ENCODE measurements at places on chromosomes 16 and 17. TPM values are rescaled to one million over a fixed set of nuclear protein-coding genes. Genes with fewer than 3 reads are reported as not detected.

The CETP gene
- polyA plus RNA-seq, result 10.0 TPM

The VASN gene
- 9.5 TPM for polyA plus RNA-seq

The FBXW10 gene
- polyA plus RNA-seq, result not detected

The SMTNL2 gene
- polyA plus RNA-seq, result 108 TPM

The C16orf54 gene
- 0.57 TPM for polyA plus RNA-seq

The PRSS53 gene
- 4.5 TPM for polyA plus RNA-seq

The PLLP gene
- polyA plus RNA-seq, result 1.0 TPM

The CTRB1 gene
- polyA plus RNA-seq, result not detected

The RAMP2 gene
- polyA plus RNA-seq, result 62.6 TPM

The TP53TG3D gene
- polyA plus RNA-seq, result not detected

The PRR11 gene
- 10.7 TPM for polyA plus RNA-seq

The DPEP1 gene
- 0.96 TPM for polyA plus RNA-seq

The CCL5 gene
- 0.90 TPM for polyA plus RNA-seq

The PDXDC1 gene
- 49.7 TPM for polyA plus RNA-seq

The GRB2 gene
- 191 TPM for polyA plus RNA-seq

The PRRT2 gene
- 10.8 TPM for polyA plus RNA-seq

The CDH5 gene
- 71.6 TPM for polyA plus RNA-seq

The CLEC18A gene
- 1.3 TPM for polyA plus RNA-seq

The KRTAP3-2 gene
- not detected for polyA plus RNA-seq

The ESRP2 gene
- polyA plus RNA-seq, result 0.64 TPM

All from muscle of back (tissue), 13 donors.